ENCODE measurements at places on chromosomes 7 and 10. TPM values are rescaled to one million over a fixed set of nuclear protein-coding genes. Genes with fewer than 3 reads are reported as not detected.

The ZPBP gene
- not detected for total RNA-seq

The PIK3AP1 gene
- 12.4 TPM for total RNA-seq

The MBLAC1 gene
- 4.1 TPM for total RNA-seq

The CABCOCO1 gene
- not detected for total RNA-seq

The TPK1 gene
- total RNA-seq, result 18.8 TPM

The CPEB3 gene
- total RNA-seq, result 4.4 TPM

The CPA2 gene
- 5.2 TPM for total RNA-seq

The AQP1 gene
- 33.9 TPM for total RNA-seq

The ACTR3C gene
- 29.6 TPM for total RNA-seq

The CALHM3 gene
- not detected for total RNA-seq

The CYP51A1 gene
- total RNA-seq, result 125 TPM

The EMX2 gene
- not detected for total RNA-seq

The ENTPD1 gene
- total RNA-seq, result 4.5 TPM

The NPC1L1 gene
- 0.11 TPM for total RNA-seq

The GTPBP4 gene
- total RNA-seq, result 43.6 TPM

The ZNF804B gene
- not detected for total RNA-seq

The SEPTIN7 gene
- 164 TPM for total RNA-seq

The OR2A12 gene
- total RNA-seq, result not detected

The GPR158 gene
- 0.07 TPM for total RNA-seq

The PGAM2 gene
- total RNA-seq, result 0.52 TPM

The SDK1 gene
- total RNA-seq, result 2.6 TPM

The SPAM1 gene
- not detected for total RNA-seq

The MYL10 gene
- total RNA-seq, result not detected

The CLCN1 gene
- total RNA-seq, result not detected

The ADCYAP1R1 gene
- 0.37 TPM for total RNA-seq

The ANKRD16 gene
- total RNA-seq, result 5.5 TPM

The GNAT3 gene
- total RNA-seq, result not detected

The SPDYE9 gene
- total RNA-seq, result not detected

The MASTL gene
- total RNA-seq, result 9.1 TPM

The HTR7 gene
- total RNA-seq, result 0.29 TPM

The AGR2 gene
- total RNA-seq, result 1,572 TPM

The ACTL6B gene
- not detected for total RNA-seq

The CCAR1 gene
- total RNA-seq, result 46.5 TPM

The PILRA gene
- total RNA-seq, result 1.2 TPM

The SYT15 gene
- 1.2 TPM for total RNA-seq

The MARVELD1 gene
- total RNA-seq, result 25.7 TPM

The ANKRD30A gene
- total RNA-seq, result not detected

The COL1A2 gene
- total RNA-seq, result 131 TPM

The NRP1 gene
- 18.4 TPM for total RNA-seq

The AVPI1 gene
- 34.8 TPM for total RNA-seq

The PCLO gene
- total RNA-seq, result 6.9 TPM

The ATP5F1C gene
- total RNA-seq, result 610 TPM

The NPSR1 gene
- total RNA-seq, result 1.0 TPM

The C10orf67 gene
- total RNA-seq, result not detected

The SNX8 gene
- 36.7 TPM for total RNA-seq

The RAPGEF5 gene
- total RNA-seq, result 39.9 TPM

The SNCG gene
- total RNA-seq, result 2.6 TPM

The RALA gene
- total RNA-seq, result 55.6 TPM

The TMEM184A gene
- 35.8 TPM for total RNA-seq

The SLC13A1 gene
- 0.32 TPM for total RNA-seq

The PLA2G12B gene
- 13.8 TPM for total RNA-seq

The LDB3 gene
- 4.7 TPM for total RNA-seq

The FOXP2 gene
- 5.3 TPM for total RNA-seq

The TMEM236 gene
- total RNA-seq, result 57.4 TPM

The CPA5 gene
- not detected for total RNA-seq
